ENCODE measurements at places on chromosomes 16 and 17. TPM values are rescaled to one million over a fixed set of nuclear protein-coding genes. Genes with fewer than 3 reads are reported as not detected.
A peak's percentile ranks its signal among the peaks of the same experiment; 100 is the strongest.

DNA sequence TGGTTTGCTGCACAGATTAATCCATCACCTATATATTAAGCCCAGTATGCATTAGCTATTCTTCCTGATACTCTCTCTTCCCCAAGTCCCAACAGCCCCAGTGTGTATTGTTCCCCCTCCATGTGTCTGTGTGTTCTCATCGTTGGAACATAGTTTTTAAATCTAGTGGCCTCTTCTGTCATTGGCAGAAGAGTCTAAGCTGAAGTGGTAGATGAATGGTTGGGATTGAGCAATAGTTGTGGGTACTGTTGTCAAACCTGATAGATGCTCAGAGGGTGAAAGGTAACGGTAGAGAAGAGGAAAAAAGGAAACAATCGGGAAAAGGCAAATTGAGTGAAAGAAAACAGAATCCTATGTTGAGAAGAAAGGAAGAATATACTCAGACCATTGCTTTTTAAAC is 29.9 kb downstream of the MAP3K3 start:
- DNase-seq, result no peak

DNA sequence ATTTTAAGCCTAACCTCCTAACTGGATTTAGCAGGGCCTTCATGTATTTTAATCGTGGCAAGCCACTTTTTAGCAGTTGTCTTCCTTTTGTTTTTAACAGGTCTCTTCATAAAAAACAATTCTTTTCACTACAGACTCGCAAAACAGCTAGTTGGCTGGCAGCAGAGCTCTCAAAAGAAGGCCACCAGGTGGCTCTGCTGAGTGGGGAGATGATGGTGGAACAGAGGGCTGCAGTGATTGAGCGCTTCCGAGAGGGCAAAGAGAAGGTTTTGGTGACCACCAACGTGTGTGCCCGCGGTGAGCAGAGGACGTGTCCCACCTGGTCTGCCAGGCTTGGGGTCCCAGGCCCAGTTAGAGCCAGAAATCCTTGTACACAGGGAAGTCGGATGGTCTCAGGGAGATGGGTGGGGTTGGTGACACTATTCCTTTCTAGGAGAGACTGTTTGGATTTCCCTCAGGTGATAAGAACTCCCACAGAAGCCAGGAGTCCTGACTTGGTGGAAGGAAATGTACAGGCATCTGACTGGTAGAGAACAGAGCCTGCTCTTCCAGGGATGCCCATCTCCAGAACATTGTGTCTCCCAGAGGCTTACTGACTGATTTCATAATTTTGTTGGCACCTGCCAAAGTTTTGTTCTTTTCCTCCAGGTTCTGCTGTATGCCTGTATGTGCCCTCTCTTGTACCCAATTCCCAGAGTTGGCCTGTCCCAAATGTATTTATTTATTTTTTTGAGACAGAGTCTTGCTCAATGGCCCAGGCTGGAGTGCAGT is 14.9 kb upstream of the DDX19A start:
- no peak for DNase-seq

DNA sequence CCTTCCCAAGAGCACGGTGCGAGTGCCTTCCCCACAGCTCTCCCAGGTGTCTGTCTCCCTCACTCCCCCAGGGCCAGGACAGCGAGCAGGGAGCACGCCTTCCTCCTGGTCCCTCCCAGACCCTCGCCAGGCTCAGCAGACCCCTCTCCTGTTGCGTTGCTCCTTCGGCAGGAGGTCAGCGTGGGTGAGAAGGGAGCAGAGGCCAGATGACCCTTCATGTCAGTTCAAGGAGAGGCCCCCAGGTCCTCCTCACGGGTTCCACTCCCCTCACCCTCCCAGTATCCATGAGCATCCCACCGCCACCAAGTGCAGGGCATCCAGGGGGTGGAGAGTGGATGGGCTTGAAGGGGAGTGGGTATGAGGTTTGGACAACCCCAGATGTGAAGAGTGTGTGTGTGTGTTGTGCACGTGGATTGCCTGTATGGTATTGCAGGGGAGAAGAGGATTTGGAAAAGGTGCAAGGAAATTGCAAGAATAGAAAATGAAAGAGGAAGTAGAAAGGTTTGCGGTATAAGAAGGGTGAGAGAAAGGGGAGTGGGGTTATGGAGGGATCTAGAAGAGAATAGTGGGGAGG is 17.7 kb downstream of the SGCA start:
- DNase-seq, result no peak

DNA sequence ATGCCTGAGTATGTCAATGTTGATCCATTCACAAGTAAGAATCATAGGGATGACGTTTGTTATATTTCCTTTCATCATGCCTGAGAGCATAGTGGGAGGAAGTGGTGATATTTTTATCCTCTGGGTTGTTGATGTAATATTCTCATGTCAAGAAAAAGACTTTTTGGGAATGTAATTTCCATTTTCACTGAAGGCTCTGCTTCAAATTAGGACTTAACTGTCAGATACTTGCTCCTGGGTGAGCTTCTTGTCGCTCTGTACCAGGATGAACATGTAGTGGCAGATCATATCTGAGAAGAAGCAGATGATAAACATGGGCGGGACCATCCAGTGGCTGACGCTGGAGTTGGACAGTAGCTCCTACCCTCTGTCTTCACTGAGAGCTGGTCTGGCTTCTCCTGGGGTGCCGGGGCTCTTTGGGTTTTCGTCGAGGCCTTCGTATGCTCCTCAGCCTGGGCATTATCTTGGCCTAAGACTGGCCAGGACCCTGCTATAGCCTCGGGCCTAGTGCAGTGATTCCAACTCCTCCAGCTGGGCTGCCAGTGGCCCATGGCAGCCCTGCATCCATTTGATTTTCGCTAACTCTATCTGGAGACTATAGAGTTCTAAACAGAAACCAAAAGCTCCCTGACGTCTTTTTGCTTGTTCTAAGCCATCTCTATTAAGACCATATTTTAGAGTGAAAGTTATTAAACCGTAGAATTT is 19.7 kb downstream of the CYB5B start:
- DNase-seq, result no peak

GRCh38 chr17:72591289-72592241 is 470.7 kb downstream of the SOX9 start:
- no peak for DNase-seq

DNA sequence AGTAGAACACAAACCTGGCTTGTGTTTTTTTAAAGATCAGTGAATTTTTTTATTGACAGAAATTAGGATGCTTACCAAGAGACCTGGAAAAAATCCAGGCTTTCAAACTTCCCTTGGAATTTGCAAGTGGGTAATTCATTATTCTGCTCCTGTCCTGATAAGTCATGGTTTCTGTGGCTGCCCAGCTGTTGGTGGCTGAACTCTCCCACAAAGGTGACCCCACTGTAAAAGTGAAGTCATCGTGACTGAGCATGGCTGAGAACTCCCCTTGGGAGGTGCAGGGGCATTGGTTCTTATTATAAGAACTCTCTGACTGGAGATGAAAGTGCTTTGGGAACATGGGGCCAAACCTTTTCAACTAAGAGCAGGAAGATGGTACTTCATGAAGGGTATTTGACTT is 46.6 kb upstream of the TANC2 start:
- peak; percentile 79 for DNase-seq

DNA sequence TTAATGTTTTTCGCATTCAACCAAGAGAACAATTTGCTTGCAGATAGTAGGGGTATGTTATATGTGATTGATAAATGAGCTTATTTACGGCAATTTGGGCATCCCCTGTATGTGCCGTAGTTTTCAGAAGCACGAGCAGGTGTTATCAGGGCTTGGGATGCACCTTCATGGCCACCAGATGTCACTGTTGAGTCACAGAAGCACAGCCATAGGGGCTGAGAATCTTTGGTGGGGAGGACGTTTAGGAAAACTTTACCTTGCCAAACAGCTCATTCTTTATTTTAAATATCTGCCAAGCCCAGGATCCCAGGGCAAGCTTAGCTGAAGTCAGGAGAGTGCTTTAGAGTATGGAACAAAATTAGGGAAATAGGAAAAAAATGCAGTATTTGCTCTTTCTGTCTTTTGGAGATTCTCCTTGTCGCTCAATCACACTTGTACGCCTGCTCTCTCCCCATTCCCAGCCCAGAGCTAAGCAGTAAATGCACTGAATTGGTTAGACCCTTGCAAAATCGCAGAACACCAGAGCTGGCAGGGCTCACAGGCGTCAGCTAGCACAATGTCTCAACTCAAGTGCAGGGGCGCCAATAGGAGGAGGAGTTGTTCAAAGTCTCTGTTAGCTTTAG is 93.6 kb upstream of the MPHOSPH6 start:
- peak; percentile 54 for DNase-seq

- DNase-seq, result no peak
Measured at GRCh38 chr16:14658063-14658462, 25.3 kb downstream of the BFAR start.

GRCh38 chr17:82497483-82498405 is 21.8 kb upstream of the FOXK2 start:
- DNase-seq, result no peak

DNA sequence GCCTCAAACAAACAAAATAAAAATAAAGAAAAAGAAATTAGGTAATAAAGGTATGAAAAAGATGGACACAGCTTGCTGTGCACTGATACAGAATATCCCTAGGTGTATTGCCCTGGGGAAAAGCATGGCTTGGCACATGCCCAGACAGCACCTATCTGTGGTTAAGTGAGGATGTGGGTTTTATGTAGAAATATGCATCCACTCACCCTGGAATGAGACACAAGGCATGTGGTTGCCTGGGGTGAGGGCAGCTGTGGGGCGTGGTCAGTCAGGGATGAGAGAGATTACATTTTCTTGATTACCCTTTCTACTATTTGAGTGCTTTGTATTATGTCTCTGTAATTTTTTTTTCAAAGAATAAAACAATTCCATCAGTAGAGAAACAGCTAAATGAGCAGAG is 6.9 kb downstream of the PLLP start:
- DNase-seq, result peak; percentile 84

DNA sequence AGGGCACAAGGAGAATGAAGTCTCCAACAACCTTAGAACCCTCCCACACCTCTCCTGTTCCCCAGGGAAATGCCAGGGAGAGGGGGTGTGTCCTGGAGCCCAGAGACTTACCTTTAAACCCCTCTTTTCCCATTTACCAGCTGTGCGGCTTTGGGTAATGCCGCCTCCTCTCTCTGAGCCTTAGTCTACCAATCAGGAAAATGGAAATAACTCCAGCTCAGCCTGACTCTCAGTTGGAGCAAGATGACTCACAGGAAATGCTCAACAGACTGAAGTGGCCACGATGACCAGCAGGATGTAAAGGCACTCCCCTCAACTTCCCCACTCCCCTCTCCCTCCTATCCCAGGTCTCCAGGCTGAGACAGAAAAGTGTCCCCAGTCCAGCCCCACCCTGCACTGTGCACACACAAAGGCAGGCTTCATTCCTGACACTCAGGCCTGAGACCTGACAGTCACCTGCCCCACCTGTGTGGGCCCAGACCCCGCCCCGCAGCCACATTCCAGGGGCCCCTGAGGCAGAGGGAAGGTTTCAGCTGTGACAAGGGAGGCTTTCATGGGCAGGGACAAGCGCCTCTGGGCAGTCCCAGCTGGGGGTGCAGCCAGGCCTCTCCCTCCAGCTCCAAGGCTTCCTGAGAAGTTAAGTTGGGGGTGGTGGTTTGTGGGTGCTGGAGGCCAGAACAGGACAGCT is 3.0 kb upstream of the KRT15 start:
- DNase-seq, result peak; percentile 88

GRCh38 chr17:57391076-57391825 is 134.9 kb downstream of the MSI2 start:
- no peak for DNase-seq

DNA sequence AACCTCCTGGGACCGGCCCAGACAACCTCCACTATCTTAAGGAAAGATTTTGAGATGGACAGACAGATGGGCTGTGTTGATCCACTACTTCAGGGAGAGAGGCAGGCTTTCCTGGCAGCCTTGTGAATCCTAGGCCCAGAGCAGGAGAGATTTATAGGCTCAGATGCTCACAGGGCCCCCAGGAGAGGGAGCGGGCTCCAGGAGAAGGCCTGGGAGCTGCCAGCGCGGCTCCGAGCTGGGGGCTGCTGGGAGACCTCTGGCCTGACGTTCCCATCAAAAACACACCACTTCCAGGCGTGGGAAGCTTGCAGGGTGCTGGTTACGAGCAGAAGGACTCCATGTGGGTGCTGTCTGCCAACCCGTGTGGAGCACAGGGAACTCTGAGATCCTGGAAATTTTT is 53.2 kb downstream of the MYH11 start:
- DNase-seq, result no peak

DNA sequence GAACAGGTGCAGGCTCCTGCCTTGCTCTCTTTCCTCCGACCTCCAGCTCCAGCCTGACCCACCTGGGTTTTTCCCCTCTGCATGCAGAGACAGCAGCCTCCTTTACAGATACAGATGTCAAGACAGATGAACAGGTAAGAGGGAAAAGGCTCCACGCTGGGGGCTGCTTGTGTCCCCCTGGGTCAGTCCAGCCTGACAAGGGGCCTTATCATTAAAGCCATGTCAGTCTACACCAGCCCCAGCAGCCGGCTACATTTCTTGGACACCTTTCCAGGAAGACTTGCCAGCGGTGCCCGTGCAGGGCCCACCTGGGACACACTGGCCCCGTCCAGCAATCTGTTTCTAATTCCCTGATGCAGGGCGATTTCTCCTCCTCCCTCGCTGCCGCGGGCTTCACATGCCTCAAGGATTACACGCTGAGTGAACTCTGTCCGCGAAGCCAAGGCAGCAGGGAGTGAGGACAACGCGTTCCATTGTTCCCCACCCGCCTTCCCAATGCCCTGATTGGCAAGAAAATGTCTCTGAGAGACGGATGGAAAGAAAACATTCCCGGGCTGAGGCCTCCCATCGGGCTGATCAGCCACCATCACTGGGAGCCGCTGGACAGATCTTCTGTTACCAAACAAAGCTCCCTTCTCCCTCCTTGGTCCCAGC is 184.7 kb downstream of the C16orf95 start:
- no peak for DNase-seq

- no peak for DNase-seq
Measured at GRCh38 chr16:280991-281659, 734 bp downstream of the ARHGDIG start.

DNA sequence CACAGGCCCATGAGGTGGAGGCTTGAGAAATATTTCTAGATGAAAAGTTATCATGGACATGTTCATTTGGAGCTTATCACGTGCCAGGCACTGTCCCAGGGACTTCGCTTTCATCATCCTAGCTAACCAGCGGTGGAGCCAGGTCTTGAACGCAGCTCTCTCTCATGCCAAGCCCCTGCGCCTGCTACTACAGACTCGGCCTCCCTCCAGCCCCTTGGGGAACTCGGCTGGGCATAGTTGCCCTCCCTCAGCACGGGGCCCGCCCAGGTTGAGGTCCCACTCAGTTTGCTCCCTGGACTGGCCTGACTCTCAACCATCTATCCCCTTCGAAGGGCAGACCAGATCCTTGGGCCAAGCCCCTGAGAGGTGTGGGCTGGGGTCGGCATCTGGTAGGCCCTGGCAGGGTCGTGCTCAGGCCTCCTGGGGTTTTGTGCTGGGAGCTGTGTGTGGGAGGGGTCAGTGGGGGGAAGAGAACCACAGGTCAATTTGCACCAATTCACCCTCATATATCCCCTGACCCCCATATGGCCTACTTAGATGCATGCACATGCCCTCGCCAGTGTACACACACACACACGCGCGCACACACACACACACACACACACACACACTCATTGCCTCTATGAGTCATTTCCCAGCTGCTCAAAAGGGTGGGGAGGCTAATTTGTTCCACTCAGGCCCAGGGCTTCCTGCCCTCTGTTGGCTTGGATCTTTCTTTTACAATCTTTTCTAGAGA is 12.1 kb upstream of the SCN4A start:
- peak; percentile 80 for DNase-seq

GRCh38 chr17:753418-753817 is 1.4 kb upstream of the GEMIN4 start:
- DNase-seq, result no peak

GRCh38 chr16:3347586-3347985 is 8.1 kb upstream of the OR2C1 start:
- no peak for DNase-seq

SEPTIN1 gene
- total RNA-seq, result not detected

VMO1 gene
- total RNA-seq, result not detected

TMED6 gene
- not detected for total RNA-seq

PRDM7 gene
- not detected for total RNA-seq

MYO15A gene
- total RNA-seq, result under 0.01 TPM

FAM171A2 gene
- 3.4 TPM for total RNA-seq

Data from H4 (cell line).